Muscle of back (tissue), 13 donors: ENCODE measurements at places on chromosomes 6 and 20. TPM values are rescaled to one million over a fixed set of nuclear protein-coding genes. Genes with fewer than 3 reads are reported as not detected.

The IL17F gene
- not detected for polyA plus RNA-seq

GRCh38 chr20:17611540-17612286, 41.8 kb downstream of the DSTN start:
- no peak for DNase-seq

The PERP gene
- polyA plus RNA-seq: 1.1 TPM

The EPHA7 gene
- polyA plus RNA-seq: 10.2 TPM

- no peak for DNase-seq
These were observed 168.2 kb downstream of the DLL1 start for GRCh38 chr6:170122651-170123050.

The PNPLA1 gene
- not detected for polyA plus RNA-seq

DNA sequence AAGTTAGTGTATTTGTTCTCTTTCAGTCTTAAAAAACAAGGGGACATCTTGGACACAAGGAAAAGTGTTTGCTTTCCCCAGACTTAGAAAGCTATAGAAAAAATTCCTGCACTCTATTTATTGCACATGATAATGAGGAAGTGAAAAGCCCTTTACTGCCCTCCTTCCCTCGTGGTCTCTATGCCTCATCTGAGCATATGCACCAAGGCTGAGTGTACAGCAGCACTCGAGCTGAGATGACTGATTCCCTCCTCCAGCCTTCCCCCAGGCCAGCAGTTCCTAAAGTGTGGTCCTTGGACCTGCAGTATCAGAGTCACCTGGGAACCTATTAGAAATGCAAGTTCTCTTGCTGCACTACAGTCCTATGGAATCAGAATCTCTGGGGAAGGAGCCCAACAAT, 14.3 kb upstream of the LAMP5 start:
- DNase-seq: no peak

- no peak for DNase-seq
These were observed 48.8 kb downstream of the TRDN start for GRCh38 chr6:123587838-123588545.

DNA sequence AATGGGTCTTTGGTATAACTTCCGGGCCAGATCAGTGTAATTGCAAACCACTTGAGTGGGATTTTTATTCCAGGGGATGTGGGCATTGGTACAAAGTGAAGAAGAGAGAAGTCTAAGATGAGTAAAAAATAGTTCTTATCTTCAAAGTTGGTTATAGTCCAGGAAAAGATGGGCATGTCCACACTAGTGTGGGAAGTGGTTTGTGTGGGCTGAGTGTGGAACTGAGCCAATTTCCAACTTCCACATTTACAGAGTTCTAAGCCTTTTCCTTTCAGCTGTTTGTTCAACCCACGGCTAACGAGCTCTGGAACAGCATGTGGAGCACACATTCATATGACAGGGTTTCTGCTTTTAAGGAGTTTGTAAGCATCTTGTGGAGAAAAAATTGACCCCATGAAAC, 72.3 kb upstream of the IFNGR1 start:
- DNase-seq: peak; percentile 29

GRCh38 chr6:56739836-56740815, 97.4 kb upstream of the DST start:
- DNase-seq: no peak

DNA sequence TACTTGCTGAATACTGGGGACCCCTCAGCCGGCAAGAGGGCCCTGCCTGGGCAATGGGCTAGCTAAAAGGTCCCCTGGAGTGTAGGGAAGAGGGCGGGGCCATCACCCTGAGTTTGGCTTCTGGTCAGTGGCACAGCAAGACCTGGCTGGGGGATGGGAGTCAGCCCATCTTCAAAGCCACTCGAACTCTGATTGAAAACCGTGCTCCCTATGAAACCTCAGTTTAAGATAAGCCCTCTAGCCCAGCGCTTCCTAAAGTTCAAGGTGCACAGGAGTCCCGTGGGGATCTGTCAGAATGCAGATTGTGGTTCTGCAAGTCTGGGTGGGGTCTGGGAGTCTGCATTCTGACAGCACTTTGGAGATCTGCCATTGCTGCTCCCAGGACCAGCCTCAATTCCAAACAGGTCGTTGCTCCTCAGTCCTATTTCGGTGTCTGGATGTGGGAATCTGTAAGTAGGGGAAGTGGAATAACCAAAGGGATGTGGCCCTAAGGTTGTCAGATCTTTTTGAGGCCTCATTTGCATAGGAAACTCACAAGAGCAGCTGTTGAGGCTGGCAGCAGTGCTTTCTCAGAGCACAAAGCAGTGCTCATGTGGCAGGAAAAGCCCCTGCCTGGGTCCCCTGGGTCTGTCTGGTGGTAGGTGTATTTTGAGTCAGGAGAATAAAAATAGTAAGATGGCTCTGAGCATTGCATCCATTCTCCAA, 85.3 kb upstream of the SCP2D1 start:
- DNase-seq: no peak

DNA sequence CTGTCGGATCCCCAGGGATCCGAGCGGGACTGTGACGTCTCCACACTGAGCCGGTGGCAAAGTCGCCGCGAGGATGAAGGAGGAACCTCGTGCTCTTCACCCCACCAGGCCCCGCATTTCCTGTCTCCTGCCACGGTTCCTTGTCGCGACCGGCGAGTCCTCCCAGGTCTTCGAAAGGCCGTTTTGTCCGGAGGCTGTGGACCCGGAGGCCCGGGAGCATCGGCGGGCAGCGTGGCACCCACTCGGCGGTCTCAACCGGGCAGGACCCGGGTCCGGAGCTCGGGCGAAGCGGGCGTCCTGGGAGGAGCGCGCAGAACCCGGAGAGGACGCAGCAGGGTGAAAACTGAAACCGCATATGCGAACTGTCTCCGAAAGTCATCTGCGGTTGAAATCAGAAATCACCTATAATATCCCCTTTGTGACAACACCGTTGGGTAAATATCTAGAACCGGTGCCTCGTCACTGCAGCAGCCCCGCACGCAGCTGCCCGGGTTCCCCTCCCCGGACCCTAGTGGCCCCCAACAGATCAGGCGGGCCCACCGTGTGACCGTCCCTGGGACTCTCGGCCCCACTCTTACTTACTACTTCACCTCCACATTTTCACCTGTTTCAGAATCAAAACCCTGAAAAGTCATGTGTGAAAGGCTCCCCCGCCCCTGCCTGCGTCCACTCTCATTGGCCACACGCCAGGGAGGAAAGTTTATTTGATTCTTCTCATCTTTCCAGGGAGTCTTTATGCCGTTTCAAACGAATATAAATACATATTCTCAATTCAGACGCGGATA, 3.1 kb upstream of the ULBP2 start:
- no peak for DNase-seq

DNA sequence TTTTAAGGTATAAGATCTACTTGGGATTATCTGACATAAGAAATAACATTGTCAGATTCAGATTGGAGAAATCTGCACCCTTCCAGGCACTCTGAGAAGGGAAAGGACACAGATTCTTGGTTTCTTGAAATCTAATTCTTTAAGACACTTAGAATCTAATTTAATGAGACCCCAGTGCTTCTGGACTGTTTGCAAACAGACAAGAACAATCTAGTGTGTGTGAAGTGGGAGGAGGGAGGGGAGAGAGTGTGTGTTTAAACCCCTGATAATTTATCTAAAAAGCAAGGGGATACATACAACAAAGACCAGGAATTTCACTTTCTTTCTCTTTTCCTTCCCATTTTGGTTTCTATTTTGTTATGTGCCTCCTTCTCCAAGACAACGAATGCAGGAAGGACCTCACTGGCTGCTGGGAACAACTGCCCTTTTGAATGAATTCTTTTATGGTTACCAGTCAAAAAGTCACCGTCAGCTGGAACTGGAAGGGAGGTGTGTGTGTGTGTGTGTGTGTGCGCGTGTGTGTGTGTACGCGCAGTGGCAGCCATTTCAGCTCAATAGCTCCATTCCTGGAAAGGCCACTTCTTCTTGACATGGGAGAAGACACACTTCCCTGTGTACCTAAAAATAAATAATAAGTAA, 129.4 kb downstream of the BCAS1 start:
- DNase-seq: peak; percentile 66

- no peak for DNase-seq
These were observed 771.0 kb downstream of the QKI start for GRCh38 chr6:164185471-164185871.

GRCh38 chr6:135505648-135506047, 8.1 kb upstream of the AHI1 start:
- DNase-seq: no peak

DNA sequence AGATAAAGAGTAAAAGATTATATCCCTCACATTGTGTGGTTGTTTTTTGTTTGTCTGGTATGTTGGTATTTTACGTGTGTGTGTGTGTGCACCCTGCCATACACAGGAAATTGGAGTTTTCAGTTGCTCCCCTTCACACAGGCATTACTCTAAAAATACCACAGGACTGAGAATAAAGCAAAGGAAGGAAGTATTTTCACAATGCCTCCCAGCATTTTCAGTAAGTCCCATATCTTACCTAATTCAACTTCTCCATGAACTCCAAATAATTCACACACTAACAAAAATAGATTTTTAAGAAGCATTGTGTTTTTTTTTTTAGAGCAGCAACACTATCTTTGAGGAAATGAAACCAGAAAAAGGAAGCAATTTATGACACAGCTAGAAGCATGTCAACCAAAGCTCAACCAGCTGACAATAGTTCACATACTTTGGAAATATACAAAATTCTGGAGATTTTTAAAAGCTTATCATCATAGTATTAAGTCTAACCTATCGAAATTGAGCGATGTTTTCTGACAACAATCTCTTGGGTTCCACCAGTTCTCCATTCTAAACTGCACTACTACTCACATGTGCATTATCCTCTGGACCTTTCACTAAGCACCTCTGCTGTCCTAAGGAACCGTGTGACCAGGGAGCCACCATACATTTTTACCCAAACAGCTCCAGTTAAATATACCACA, 2.1 kb downstream of the UBE2J1 start:
- peak; percentile 15 for DNase-seq

- DNase-seq: no peak
These were observed 502.9 kb upstream of the NOX3 start for GRCh38 chr6:155958550-155958949.

DNA sequence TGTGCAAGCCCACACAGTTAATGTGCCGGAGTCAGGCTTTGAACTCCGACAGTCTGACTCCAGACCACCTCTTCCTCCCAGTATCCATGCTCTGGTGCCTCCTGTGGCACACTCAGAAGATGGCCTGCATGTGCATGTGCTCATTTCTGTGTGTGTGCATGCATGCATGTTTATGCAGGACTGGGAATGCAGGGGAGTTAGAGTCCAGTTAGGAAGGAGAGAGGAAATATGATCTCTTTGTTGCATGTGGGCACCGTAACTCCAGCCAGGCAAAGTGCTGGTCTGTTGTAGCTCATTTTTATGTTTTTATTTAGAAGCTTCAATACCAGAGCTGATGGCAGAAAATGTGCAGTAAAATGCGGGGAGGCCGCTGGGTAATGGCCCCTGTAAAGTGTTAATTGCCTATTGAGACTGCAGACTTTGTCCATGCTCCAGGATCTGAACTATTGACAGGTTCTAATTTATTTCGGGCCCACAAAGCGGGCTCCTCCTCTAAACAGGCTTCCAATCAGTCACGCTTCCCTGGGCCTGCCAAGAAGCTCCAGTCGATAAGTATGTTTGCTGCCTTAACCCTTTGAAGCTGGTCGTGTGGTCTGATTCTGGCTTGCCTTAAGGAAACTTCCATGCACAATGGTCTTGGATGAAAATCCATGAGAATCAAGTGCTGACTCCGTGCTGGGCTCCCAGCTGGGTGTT, 248.3 kb downstream of the DHX35 start:
- no peak for DNase-seq

DNA sequence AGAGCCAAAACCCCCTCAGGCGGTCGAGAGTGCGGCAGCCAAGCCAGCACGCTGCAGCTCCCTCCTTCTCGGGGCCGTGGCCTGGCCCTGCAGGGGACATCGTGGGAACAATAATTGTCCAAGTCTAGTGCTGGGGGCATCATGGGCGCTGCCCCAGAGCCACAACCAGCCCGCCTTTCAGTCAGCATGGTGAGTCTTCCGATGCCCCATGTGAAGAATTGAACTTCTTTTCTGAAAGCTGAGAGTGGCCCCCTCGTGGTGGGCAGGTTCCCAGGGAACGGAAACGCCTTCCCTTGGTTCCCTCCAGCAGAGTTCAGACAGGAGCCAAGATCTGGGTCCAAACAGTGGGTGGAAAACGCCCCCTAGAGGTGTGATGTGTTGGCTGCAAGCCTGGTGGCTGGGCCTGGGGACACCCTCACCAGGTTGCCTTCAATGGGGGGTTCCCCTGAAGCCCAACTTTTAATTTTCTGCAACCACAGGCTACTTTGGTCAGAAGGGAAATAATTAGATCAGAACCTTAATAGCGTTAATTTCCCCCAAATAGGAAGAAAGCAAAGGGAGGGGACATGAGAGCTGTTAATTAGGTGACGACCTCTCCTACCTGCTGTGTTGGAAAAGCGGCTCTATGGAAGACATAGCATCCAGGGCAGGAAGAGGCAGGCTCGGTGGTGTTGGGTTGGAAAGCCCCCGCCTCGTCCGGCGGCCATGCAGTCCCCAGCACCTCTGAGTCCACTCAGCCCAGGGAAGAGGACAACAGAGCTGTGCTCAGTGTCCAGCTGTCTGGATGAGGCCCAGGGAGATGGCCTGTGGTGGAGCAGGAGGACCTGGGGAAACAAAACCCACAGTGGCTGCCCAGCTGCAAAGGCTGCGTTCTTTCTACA, 4.7 kb upstream of the MRGBP start:
- DNase-seq: peak; percentile 93

The PRSS35 gene
- polyA plus RNA-seq: 81.3 TPM

GRCh38 chr6:165671222-165671768, 8.3 kb upstream of the PDE10A start:
- no peak for DNase-seq

GRCh38 chr6:7747433-7747832, 21.5 kb downstream of the BMP6 start:
- no peak for DNase-seq

- DNase-seq: no peak
These were observed 78.0 kb downstream of the TRMT11 start for GRCh38 chr6:126064257-126064747.

GRCh38 chr6:4478098-4478497, 298.1 kb upstream of the CDYL start:
- no peak for DNase-seq

GRCh38 chr20:31704225-31705119, 18.2 kb downstream of the BCL2L1 start:
- peak; percentile 14 for DNase-seq

The NMBR gene
- polyA plus RNA-seq: 0.16 TPM

DNA sequence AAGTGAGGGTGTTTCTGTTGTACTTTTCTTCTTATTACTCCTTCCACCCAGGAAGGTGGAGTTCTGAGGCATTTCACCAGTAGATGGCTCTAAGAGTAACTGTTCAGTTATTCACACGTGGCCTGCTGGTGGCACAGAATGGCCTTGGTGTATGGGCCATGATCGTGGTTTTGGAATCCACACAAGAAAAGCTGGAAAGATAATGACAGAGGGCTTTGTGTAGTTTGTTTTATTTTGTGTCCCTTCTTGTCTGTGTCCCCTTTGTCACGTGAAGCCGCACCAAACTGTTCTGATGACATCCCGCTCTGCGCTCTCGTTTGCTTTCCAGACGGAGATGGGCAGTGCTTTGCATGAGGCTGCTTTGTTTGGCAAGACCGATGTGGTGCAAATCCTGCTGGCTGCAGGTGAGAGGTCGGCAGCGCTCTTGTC, 93.4 kb downstream of the ANKS1A start:
- DNase-seq: no peak
